COLO829 (cell line): ENCODE measurements at places on chromosomes 7 and 10.

DNA sequence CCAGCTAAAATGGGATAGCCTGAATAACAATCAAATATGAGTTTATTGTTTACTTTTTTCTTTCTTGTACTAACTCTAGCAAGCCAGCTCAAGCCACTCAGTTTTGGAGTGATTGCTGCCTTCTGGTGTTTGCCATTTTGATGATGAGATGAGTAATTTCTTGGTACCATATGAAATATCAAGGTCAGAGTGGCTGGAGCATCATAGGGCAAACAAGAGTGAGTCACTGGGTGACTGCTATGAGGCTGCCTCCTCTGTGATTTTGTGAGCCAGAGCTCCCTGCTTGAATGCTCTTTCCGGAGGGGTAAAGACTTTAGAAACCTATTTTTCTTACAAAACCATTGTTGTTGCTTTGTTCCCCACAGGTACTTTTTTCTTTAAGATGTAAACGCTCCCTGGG lies 295.6 kb downstream of the PRKG1 start:
- no peak for DNase-seq

DNA sequence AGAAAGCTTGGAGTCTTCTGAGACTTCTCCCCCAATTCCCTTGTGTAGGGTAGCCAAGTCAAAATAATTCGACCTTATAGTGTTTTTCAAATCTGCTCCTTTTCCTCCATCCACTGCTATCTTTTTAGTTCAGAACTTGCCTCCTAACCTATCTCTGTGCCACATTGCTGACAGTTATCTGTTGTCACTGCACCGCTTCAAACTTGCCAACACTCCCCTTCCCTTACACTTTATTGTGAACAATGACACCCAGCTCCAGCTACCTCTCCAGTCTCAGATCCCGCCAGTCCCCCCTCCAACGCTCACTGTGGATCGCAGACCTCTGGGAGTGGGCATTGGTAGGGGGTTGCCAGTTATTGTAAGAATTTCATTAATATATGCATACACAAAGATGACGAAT lies 16.3 kb upstream of the HPS1 start:
- no peak for DNase-seq

DNA sequence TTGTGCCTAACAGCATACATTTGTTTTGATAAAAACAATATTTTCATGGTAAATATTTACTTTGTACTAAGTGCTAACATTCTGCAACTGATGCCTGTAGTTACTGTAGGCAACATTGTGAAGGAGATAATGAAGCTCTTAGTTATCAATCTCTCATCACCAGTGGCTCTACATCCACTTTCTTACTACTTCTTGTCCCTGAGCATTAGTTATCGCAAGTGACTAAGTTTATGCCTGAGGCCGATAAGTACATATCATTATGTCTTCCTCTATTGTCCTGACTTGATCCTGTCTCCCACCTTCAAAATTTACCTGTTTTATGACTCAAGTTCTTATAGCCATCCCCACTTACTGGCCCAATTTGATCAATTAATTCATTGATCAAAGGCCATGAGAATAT lies 63.6 kb downstream of the MACC1 start:
- no peak for DNase-seq

DNA sequence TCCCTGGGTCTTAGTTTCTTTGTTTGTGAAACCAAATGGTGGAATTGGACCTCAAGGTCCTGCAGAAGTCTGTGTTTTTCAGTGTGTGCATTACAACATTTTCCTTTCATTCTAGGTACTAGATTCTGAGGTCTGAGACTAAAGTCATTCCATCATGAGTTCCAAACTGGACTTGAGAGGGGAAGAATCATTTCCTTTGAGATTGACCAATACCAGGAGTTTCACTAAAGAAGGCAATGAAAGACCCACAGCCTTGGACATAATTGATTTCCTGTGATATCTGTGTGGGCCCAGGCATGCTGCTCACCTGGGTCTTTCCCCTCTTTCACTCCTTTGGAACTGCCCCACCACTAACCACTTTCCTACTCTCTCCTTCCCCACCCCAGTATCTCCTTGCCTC lies 18.2 kb downstream of the TAS2R41 start:
- DNase-seq, result no peak

GRCh38 chr10:74924251-74924963 lies 98.0 kb downstream of the KAT6B start:
- peak; percentile 59 for DNase-seq

- DNase-seq, result no peak
These were observed 46.3 kb upstream of the DMBT1 start for GRCh38 chr10:122514045-122514840.

DNA sequence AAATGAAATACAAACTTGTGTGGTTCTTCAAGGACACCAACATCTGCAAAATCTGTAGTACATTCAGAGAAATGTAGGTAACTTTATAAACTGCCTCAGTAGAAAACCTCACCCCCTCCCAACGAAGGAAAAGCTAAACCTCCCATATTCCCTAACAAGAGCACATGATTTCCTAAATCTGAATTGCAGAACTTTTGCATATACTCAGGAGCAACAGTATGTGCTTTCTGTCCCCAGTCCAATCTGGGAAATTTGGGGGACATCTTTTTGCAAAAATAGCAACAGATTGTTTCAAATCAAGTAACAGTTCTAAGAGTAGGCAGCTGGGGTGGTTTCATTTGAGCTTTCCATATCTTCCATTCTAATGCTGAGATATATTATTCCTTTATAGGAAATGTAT lies 15.8 kb upstream of the MSS51 start:
- DNase-seq, result no peak

- no peak for DNase-seq
These were observed 17.1 kb downstream of the CAV1 start for GRCh38 chr7:116541951-116542350.

- DNase-seq, result no peak
These were observed 49.2 kb downstream of the IQUB start for GRCh38 chr7:123485187-123485586.
